SK-N-MC (cell line): ENCODE measurements at places on chromosomes 3 and 15.

DNA sequence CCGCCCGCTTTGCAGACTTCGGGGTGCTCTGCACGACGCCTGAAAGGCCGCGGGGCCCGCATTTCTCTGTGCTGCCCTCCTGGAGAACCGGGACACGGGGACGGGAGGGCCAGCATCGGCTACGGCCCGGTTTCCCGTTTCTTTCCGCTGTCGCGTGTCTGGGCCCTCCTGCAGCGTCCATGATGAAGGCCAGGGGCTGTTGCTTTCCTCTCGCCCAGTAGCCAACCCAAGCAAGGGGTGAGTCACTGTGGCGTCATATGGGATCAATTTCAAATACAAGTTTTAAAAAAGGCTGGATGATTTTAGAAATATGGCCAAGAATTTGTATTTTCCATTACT lies 435 bp downstream of the SLC35G2 start:
- no peak for DNase-seq

- no peak for DNase-seq
Observed at GRCh38 chr3:44926921-44927320, 49.1 kb downstream of the ZDHHC3 start.

DNA sequence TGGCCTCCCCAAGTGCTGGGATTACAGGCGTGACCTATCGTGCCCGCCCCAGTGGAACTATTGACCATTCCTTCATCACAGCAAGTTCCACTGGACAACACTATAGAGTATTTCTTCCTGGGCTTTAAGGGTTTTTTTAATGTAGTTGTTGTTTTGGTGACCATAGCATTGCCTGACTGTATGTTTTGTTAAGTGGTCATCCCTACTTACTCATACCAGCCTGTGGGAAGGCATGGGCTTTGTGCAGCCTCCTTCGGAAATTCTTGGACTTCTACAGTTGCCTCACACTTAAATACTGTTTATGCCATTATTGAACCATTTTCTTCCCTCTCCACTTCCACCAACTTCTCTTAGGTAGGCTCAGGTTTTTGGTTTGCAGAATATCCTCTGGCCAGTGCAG lies 19.9 kb upstream of the ALPK3 start:
- DNase-seq = no peak

DNA sequence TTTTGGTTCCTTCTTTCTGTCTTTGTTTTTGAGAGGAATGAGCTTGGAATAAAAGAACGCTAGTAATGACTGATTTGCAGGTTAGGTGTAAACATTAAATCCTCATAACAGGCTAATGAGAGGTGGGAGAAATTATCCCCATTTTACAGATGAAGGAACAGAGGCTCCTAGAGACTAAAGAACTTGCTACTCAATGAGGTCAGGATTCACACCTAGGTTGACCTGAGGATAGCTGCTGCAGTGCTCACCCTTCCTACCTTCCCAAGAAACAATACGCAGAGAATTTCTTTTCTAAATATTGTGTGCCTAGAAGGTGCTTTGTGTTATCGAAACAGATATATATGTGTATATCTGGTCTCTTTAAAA lies 106.3 kb downstream of the IGF1R start:
- DNase-seq = no peak
